ENCODE measurements at places on chromosomes 6 and 20.
A peak's percentile ranks its signal among the peaks of the same experiment; 100 is the strongest.

GRCh38 chr6:136994782-136995181, 50.0 kb downstream of the IL20RA start:
- DNase-seq: no peak

GRCh38 chr6:167139761-167140160, 16.9 kb downstream of the CCR6 start:
- no peak for DNase-seq

GRCh38 chr6:28606424-28607391, 81.0 kb downstream of the GPX5 start:
- peak; percentile 46 for DNase-seq

DNA sequence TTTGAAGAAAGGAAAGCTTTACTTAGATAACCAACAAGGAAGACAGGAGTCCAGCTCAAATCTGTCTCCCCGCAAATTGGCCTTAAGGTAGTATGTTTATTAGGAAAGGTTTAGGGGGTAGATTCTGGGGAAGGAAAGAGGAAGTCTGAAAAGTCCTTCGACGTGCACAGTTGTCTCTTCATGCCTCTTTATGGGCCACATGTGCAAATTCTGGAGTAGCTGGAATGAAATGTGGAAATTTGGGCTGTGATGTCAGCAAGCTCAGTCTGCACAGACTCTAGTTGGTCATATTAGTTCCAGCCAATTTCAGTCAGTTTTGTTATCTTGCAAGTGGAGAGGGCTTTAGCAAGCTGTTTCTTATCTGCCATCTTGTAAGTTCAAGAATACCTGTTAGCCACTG, 50.1 kb downstream of the NUP153 start:
- no peak for DNase-seq

- DNase-seq: no peak
These were observed 17.7 kb downstream of the SNX9 start for GRCh38 chr6:157840776-157841175.

- no peak for DNase-seq
These were observed 59.8 kb upstream of the FNDC1 start for GRCh38 chr6:159109391-159109790.

DNA sequence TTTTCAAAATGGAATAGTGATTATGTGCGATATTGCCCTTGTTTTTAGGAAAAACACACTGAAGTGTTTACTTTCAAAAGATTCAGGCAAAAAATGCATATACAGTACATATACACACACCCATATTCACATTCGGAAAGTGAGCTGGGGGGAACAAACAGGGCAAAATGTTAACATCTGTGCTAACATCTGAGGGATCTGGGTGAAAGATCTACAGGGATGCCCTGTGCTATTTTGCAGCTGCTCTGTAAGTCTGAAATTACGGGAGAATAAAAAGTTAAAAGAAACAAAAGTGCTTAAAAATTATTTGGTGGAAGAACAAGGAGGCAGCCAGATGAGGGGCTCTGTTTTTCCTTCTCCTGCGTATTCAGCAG, 860 bp downstream of the CST3 start:
- no peak for DNase-seq

GRCh38 chr6:134436950-134437349, 119.0 kb upstream of the SGK1 start:
- DNase-seq: no peak

DNA sequence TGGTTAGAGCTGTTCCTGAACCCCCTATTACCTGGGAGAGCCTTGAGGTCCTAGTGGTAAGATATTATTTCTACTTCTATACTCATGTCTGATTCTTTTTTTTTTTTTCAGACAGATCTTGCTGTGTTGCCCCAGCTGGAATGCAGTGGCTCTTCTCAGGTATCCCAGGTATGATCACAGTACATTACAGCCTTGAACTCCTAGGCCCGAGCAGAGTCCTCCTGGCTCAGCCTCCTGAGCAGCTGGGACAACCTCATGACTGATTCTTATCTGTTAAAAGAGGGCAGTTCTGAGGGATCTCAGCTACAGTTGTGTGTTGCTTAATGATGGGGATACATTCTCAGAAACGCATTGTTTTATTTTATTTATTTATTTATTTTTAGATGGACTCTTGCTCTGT, 30.2 kb downstream of the BAK1 start:
- DNase-seq: no peak

GRCh38 chr6:30060606-30061091, 416 bp upstream of the POLR1H start:
- DNase-seq: no peak

- DNase-seq: no peak
These were observed 45.0 kb downstream of the SULF2 start for GRCh38 chr20:47740121-47740861.

DNA sequence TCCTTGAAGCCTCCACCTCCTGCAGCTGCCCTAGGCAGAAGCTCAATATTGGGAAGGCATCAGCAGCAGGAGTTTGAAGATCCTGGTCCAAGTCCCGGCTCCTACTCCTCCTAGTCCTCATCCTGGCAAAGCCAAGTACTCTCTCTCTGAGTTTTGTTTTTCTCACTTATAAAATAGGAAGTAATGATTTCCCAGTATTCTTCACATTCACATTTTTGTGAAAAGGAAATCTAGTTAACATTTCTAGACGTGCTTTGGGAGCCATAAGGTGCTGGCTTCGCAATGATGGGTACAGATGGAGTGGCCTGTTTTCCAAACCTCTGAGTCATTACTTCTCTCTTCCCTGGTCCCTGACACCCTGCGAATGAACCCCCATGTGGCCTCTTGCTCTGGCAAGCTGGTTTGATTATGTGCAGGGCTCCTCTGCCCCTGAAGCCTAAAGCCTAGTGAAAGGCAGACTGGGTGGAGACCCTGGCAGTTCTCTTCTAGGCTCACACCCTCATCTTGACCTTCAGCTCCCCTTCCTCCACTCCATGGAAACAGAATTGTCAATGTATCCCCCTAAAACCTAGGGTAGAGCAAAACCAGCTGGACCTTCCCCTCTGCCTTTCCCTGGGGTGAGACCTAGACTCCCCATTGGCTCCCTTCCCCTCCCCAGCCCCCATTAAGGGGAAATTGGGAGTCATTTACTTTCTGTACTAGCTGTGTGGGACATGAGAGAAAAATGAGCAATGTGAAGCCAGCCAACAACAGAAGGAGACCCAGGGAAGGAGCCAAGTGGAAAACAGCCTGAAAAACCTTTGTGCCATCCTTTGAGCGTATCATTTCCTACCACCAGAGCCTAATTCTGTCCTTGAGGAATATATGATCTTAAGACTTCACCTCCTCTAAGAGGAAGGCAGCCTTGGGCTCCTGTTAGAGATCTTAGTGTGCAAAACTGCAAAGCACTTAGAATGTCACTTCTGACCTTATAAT, 158.4 kb downstream of the UST start:
- DNase-seq: no peak

- DNase-seq: no peak
These were observed 40.2 kb upstream of the NEDD9 start for GRCh38 chr6:11272491-11273192.

- DNase-seq: no peak
These were observed at the start of gene IL22RA2 for GRCh38 chr6:137173501-137173900. IL22RA2 (minus strand) TSS chr6:137173644; CDS start chr6:137161749, 11,895 bp downstream.

DNA sequence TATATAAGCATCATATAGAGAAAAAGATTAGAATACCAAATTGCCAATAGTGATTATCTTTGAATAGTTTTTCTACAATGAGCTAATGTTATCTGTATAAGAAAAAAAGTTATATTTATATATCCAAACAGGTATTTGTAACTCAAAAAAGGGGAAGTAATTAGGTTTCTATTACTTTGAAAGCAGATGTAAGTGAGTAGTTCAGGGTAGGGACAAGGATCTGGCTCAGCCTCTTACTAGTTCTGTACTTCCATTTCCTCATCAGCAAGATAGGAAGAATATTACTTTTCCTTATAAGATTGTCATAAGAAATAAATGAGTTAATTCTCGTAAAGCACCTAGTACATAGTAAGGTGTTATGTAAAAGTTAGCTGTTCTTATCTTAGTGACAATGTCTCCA, 32.2 kb downstream of the AHI1 start:
- DNase-seq: no peak

- no peak for DNase-seq
These were observed 42.1 kb upstream of the TULP1 start for GRCh38 chr6:35554811-35555210.

DNA sequence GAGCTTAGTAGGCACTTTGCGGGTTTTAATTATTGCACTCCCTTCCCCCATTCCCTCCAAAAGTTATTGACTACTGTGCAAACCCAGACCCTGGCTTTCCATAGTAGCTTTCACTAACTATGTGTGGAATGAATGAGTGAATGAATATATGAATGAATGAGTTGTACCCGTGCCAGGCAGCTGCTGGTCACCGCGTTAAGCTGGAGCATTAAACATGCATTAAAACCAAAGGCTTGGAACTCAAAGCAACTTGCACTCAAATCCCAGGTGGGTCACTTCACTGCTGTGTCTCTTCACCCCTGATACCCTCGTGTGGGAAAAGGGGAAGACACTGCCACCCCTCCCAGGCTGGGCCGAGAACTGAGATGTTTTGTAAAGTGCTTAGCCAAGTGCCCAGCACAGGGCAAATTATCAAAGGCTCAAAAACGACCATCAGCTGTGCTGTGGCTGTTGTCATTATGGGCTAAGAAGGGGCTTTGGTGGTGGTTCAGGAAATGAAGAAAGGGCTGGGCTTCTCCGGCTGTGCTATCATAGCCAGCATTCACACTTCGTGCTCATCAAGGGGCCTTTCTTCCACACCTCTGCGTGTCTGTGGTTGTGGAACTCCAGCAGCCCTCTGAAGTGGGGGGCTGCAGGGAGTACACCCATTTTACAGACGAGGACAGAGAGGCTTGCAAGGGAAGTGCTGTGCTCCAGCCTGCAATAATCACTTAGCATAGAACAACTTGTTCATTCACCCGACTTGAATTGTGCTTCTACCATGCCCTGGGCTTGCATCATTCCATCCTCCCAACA, 60.2 kb upstream of the STX16 start:
- no peak for DNase-seq

- DNase-seq: no peak
These were observed 25.2 kb downstream of the ADA start for GRCh38 chr20:44626278-44626677.

DNA sequence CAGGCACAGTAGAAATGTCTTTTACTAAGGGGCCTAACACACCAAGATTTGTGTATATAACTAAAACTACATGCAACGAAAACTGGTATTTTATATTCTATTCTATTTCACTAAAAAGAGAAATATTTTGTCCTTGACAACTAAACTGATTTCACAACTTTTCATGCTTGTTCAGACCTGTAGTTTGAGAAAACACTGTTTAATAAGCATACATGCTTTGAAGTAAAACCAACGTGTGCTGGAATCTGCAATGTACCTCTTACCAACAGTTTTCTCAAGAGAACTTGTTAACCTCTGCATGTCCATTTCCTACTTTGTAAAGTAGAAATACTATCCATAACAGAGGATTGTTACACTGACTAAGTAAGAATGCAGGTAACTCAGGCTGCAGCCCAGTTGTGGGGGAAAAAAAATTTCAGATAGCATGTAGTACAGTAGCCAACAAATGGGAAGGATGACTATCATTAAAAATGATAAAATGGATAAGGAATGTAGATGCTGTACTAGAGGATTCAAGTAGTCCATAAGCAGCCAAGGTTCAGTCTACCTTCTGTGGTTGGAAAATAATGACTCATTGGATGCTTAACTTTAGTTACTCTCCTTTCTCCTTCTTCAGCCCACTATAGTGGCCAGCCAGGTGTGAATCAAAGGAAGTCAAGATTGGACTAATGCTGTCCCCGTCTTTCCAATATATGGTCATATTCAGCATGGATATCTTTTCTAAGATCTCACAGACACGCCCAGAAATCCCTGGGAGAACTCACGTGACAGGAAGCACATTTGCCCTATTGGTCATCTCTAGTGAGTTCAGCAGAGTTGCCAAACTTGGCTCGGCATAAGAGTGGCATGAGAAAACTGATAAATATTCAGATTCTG, 65.2 kb downstream of the HFE start:
- no peak for DNase-seq

DNA sequence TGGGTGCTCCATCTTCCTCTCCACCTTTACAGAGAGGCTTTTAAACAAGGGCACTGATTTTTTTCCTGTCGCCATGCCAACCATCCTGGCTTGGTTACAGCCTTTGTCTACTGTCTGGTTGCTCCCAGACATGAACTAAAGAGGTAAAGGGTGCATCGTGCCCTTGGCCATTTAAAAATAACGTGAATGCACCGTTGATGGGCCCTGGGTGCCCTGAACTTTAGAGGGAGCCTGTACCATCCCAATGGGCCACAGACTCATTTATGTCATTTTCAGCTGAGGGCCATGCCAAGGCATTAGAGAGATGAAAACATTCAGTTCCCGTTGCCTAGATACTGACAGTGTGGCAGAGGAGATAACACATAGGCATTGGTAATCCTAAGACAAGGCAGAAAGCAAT, 23.3 kb downstream of the TMC2 start:
- DNase-seq: no peak

DNA sequence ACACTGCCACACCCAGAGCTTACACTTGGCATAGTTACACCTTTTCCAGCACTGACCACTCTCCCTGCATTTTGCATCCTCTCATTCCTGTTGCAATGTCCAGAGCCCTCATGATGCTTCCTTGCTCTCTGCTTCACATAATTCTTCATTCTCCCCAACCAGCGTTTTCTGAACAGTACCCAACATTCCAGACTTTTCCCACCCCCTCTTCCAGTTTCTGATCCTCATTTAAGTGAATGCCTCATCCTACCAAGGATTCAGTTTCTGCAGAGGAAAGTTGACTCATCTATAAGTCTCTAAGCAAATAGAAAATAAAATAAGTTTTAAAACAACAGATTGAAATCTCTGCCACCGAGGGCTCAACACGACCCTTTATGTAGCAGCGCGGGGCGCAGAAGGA, 321.3 kb upstream of the TCF21 start:
- DNase-seq: no peak

DNA sequence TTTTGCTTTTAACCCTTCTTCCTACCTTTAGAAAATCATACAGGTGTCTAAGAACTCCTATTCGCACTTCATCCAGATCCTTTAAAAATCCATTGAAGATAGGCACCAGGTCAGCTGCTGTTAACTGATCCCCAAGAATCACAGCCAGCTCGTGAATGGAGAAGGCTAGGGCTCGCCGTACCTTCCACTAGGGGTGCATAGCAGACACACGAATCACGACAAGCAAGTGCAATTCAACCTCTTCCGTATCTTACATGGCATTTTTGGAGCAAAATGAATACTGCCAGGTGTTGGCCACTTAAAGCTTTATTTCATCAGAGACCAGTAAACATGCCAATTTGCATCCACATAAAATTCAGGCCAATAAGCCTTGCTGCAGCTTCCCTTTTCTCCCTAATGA, 10.8 kb upstream of the ANKRD60 start:
- DNase-seq: no peak

- DNase-seq: no peak
These were observed 880 bp upstream of the CPXM1 start for GRCh38 chr20:2801286-2801728.

- peak; percentile 37 for DNase-seq
These were observed 84.1 kb downstream of the CDK19 start for GRCh38 chr6:110731196-110731595.

- no peak for DNase-seq
These were observed 65.0 kb upstream of the XRN2 start for GRCh38 chr20:21237956-21238799.

GRCh38 chr20:62040933-62041332, 24.7 kb downstream of the TAF4 start:
- DNase-seq: no peak

Measured in retinal pigment epithelial cell (primary cell).